ENCODE measurements at places on chromosomes 3 and 15.

DNA sequence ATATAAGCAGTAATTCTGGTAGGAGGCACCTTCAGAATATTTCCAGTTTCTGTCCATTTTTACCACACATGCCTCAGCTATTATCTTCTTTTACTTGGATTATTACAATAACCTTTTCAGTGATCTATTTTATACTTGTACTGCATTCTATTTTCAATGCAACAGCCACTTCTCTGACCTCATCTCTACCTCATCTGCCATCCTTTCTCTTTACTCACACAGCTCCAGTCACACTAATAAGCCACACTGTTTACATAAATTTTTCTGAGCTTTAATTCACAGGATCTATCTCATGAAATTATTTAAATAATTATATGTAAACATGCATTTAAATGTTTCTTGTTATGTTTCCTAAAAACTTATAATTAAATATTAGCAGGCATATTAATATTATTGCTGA, 47.3 kb upstream of the BCHE start:
- no peak for DNase-seq

GRCh38 chr3:171459137-171459941, 866 bp downstream of the TNIK start:
- no peak for DNase-seq

DNA sequence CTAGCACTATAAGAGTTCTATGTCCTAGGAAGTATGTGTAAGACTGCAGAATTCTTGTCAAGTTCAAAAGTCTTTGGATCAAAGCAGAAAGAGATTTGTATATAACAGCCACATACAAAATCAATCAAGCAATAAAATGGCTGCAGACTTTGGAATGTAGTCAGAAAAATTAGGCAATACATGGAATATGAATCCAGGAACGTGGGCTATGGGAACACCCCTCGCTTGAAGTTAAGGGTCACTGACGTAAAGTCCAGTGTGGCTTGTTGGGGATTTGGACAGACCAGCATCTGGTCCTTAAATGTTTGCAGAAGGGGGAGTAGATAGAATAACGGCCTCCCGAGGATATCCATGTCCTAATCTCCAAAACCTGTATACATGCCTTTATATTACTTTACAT, 178.6 kb downstream of the ADAMTS9 start:
- DNase-seq, result no peak

DNA sequence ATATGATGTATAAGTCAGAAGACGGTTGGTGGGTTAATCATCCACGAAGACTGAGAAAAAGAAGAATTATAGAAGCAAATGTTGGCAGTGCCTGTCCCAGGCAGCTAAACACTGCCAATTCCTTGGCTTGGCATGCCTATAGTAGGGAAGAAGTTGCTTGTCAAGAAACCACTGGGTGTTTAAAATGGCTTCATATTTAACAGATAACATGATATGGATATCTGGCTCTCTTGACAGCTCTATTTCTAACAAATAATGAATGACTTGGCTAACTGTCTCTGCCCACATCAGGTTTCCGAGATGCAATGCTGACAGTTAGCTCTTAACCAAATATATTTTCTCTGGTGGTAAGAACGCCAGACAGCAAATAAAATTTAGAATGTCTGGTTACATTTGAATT, 341.7 kb upstream of the KCNMB2 start:
- no peak for DNase-seq

DNA sequence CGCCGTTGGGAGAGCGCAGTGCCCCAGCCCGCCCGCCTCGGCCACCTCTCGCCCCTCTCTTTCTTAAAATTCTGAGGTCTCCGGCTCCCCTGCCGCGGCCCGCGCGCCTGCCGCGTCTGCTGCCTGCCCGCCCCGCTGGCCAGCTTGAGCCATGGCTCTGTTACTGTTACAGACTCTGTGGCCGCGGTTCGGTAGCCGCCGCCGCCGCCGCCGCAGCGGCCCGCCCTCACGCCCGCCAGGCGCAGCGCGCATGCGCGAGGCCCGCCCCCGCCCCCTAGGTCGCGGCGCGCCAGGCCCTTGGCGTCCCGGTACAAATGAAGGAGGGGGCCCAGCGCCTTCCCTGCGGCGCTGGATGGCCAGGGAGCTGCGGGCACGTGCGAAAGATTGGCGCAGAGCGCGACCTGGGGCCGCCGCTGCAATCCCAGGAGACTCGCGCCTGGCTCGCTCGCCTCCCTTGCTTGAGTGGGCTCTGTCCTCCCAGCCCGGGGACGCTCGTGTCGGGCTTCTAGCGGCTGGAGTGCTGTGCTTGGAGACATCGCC, at the start of gene ONECUT1:
Gene ONECUT1 (minus strand): TSS at position 168 of the 540 bp plus-strand sequence. CDS start 452 bp downstream, outside the sequence.
- DNase-seq, result no peak

GRCh38 chr15:41566121-41566885, 7.3 kb downstream of the TYRO3 start:
- no peak for DNase-seq
